ENCODE measurements at places on chromosomes 1 and 21.

DNA sequence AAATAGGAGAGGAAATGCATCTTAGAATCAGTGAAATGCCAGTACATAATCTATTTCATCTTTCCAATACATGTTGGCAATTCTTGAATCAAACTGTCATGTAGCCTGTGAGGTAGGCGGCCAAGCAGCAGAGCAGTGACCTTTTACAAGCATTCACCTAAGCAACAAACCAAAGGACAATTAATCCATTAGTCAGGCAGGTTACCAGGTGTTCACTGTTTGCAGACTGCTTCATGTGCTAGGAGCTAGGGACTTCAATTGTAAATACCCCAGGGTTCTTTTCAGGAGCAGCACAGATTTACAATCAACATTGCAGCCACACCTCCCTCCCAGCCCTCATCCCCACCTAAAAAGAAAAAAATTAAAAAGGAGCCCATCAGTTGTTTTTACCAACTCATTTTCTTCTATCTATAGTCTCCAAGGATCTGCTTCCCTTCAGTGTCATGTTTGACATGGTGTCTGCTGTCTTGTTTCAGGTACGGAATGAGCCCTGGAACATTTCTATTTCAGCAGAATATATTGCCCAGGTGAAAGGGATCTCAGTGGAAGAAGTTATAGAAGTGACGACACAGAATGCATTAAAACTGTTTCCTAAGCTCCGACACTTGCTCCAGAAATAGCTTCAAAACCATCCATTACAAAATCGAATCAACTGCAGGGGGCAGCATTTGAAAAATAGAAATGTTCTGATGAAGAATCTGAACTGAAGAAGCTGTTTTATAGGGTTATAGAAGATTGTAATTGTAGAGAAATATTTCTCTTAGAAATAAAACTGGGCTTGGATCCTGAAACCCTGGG, 23.0 kb downstream of the TATDN3 start:
- no peak for DNase-seq

DNA sequence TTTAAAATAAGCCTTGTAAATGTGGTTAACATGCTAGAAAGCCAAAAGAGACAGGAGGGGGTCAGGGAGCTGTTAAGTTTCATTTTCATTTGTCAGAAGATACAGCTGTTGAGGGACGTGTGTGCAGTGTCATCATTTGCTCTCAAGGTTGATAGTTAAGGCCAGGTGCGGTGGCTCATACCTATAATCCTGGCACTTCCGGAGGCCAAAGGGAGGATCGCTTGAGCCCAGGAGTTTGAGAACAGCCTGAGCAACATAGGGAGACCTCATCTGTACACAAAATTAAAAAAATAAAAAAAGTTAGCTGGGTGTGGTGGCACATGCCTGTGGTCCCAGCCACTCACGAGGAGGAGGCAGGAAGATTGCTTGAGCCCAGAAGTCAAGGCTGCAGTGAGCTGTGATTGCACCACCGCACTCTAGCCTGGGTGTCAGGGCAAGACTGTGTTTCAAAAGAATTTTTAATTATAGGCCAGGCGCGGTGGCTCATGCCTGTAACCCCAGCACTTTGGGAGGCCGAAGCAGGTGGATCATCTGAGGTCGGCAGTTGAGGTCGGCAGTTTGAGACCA, 22.7 kb downstream of the ZBTB8OS start:
- no peak for DNase-seq

DNA sequence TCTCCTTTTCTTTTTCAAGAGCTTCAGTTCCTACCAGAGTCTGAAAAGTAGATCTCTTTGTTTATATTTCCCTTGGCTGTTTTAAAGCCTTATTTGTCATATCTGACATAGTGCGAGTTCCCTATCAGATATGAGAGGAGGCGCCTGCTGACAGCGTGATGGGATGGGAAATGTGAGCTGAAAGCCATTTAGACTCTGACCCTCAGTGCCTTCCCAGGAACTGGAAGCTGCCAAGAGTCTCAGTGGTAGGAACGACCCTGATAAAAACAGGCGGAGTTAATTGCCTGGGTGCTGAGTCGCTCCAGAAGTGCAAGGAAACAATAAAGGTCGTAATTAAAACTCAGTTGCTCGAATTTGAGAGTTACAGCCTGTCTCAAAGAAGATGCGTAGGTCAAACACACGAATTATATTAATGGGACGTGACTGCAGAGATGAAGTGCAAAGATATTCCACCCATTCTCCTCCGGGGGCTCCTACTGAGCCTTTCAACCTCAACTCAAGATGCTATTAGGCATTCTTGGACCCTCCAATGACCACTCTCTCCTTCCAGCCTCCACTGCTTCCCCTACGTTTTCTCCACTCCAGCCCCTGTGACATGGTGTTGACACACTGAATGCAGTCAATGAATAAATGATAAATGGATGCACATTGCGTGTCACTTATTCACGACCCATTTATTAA, 84.6 kb downstream of the KAZN start:
- DNase-seq: no peak

- no peak for DNase-seq
These were observed 86.4 kb downstream of the RUNX1 start for GRCh38 chr21:34962586-34963222.

GRCh38 chr21:41148798-41149197, 19.2 kb upstream of the BACE2 start:
- no peak for DNase-seq

DNA sequence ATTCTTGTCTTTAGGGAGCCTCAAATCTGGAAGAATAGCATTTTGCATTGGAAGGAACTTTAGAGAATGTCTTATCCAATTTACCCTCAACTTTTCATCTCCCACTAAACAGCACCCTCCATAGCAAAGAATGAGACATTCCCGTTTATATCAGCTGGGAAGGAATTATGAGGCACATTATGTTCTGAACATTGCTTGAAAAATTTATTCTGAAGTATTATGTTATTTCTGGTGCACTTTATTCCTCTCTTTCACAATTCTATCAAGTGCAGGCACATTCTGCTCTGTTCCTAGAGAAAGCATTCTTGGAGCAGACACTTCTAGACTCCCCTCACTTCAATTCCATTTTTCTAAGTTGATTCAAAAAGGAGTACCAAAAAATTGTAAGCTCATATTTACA, 147.9 kb downstream of the EDEM3 start:
- DNase-seq: no peak

DNA sequence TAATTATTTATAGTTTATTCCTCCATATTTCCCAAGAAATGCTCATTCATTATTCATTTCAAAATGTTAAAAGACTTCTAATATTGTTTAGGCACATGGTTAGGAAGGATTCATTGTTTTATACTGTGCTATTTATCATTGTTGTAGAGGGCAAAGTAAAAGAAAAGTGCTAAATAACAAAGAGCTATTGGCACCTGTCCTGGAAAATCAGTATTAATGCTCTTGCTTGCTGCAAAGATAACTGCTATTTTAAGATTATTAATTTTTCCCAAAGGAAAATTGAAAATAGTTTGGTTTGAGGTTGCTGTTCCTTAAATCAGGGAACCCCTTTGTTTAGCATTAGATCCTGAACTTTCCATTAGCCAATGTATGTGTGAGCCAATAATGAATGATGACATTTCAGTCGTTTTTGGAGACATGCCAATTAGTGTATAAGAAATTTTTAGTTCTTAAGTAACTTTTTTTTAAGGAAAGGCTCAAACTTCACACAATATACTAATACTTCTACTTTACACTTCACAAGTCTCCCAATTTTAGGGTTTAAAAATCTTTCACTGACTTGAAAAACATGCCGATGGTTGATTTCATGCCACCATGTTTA, 39.9 kb downstream of the EPB41 start:
- no peak for DNase-seq

DNA sequence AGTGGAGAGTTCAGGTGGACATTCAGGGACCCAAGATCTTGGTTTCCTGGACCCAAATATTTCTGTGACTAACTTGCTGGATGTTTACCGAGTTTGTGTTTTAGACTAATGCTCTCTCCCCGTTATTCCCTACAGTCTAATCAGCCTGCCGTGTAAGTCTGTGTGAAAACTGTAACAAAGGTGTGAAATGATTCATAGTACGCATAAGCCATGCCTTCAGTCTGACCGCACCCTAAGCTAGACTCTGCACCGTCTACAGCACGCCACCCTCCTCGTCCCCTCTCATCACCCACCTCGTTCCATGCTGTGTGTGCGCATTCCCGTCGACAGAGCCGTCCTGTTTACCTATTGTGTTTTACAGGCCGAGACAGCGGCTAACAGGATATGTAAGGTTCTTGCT, 50.5 kb downstream of the ACTN2 start:
- DNase-seq: no peak

DNA sequence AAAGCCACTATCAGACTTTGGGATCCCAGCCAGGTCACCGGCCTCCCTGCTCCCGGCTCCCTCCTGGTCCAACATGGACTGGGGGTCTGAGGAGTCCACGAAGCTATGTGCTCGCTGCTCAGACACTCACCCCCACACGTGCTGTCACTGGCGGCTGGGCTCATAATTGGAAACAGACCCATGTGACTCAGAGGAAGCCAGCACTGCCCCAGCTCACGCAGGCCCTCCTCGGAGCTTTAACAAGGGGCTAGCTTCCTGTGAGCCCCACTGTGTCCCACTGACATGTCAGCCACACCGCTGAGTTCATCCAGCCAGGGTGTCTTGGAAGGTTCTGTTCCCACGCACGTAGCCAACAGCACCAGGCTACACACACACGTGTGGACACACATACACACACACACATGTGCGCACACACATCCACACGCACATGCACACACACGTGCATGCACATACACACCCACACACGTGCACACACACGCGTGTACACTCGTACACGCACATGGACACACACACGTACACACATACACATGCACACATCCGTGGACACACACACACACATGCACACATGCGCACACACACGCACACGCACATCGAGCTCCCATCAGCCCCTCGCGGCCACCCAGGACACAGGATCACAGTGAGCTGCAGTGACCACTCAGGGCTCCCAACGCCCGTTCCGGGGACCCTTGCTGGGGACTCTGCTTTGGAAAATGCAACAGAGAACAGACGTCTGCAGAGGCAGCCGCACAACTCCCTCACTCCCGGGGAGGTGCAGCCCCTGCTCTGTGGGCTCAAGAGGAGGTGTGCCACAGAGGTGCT, 18.4 kb upstream of the COL6A2 start:
- DNase-seq: no peak

GRCh38 chr1:209406595-209406994, 176.9 kb upstream of the CAMK1G start:
- DNase-seq: no peak

DNA sequence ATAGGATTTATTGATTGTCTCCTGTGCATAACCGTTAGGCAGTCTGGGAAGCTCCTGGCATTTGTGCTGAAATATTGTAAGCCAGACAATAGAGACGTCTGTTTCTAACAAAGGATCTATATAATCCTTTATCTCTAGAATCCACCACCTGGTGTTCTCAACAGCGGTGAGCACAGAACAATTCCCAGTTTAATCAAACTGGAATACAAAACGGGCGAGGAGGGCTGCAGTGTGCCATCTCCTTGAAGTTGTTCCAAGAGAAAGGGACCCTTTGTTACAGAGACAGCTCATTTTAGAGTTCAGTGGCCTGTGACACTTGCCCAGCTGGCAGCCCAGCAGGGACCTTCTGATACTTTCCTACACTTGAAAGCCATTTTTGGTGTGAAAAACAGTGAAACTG, 162.8 kb upstream of the IVNS1ABP start:
- DNase-seq: no peak
